ENCODE measurements at places on chromosomes 7 and 10.

DNA sequence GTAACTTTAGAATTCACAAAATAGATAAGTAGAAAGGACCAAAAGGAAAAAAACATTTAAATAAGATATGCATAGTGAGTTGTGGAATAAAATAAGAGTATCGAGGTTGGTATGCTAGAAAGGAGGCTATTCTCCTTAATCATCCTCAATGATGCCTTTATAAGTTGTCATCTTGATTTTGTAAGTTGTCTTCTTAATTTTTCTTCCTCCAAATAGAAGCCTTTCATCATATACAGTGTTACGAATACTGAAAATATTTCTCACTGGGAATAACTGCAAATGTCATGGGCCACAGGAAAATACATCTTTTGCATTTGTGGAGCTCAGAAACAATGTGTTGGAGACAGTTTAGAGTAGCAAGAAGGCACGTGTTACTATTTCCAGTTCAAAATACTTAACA, 31.5 kb upstream of the PRTFDC1 start:
- DNase-seq: no peak

DNA sequence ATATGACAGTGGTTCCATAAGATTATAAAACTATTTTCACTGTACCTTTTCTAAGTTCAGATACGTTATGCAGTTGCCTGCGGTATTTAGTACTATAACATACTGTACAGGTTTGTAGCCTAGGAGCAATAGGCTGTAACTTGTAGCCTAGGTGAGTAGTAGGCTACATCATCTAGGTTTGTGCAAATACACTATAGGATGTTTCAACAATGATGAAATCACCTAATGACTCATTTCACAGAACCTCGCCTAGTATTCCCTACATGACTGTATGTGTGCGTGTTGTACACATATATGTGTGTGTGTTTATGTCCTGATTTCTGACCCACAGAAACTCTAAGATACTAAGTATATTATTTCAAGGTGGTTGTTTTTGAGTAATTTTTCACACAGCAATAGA, 139.0 kb downstream of the HERPUD2 start:
- DNase-seq: no peak

- DNase-seq: peak; percentile 37
Measured at GRCh38 chr7:106056513-106057203, 55.5 kb downstream of the SYPL1 start.

GRCh38 chr7:94348142-94348541, 46.6 kb upstream of the COL1A2 start:
- DNase-seq: no peak

DNA sequence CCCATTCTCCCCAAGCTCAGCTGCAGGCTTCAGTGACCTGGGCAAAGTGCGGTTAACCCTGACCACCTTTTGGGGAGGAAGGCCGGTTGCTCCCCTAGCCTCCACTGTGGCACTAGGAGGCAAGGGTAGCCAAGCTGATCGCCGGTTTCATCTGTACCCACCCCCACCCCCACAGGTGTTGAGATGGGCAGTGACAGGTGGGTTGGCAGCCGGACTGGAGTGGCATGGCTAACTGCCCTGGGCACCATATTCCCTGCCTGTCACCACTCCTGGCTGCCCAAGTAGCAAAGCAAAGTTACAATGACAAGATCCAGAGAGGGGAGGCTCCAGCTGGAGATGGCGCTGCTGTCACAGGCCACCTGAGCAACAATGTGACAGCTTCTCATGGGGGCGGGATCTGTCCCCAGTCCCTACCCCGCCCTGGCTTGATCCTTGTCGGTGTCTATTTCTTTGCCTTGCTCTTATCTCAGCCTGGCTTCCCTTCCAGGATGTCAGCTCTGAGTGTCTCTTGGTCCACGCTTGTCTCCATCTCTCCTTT, 27.0 kb upstream of the BMS1 start:
- no peak for DNase-seq

- no peak for DNase-seq
Measured at GRCh38 chr7:105876964-105877601, 684 bp upstream of the ATXN7L1 start.

- no peak for DNase-seq
Measured at GRCh38 chr7:90225181-90225580, 13.6 kb downstream of the STEAP2 start.

GRCh38 chr7:155663937-155664336, 19.5 kb downstream of the RBM33 start:
- DNase-seq: no peak

DNA sequence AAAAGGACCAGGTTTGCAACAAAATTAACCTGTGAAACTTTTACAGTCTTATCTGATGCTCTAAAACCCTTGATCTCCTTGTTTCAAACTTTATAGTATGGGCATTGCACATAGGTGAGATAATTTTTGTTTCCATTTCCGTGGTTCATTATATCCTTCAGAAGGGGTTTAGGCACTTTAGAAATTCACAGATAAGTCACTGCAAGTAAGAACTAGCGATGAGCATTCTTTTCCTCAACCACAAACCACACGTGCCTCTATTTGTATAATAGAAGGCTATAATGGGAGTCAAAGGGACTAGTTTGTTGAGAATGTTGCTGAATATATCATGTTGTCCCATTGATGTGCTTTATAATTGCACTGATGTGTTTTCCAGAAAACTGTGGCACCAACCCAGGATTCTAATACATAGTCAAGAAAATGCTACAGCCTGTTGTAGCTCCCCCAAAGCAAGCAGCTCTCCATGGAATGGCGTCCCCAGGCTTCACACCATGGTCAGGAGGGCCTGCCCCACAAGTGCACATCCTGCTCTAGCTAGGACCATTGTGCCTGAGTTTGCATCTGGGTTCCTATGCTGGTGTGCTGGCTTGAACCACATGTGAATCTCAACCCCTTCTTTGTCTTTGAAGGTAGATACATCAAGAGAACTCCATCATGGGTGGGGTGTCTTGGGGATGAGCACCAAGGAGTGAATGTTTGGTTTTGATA, 14.0 kb upstream of the ATXN7L1 start:
- no peak for DNase-seq

DNA sequence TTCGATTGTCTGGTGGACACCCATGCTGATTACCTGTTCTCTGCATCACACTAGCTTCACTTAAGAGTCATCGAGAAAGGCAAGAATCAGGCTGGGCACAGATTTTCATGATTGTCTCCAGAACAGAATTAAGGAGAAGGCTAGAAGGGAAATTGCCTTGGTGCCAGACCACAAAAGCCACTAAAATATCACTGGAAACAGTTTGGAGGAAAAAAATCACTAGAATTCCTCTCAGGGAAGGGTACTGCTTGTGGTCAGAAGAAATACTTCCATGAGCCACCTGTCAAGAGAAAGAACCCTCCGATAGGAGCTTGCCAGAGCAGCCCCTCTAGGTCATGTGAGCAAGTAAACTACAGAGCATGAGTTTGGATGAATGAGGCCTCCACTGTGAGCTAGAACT, 269.3 kb upstream of the TEX47 start:
- no peak for DNase-seq

DNA sequence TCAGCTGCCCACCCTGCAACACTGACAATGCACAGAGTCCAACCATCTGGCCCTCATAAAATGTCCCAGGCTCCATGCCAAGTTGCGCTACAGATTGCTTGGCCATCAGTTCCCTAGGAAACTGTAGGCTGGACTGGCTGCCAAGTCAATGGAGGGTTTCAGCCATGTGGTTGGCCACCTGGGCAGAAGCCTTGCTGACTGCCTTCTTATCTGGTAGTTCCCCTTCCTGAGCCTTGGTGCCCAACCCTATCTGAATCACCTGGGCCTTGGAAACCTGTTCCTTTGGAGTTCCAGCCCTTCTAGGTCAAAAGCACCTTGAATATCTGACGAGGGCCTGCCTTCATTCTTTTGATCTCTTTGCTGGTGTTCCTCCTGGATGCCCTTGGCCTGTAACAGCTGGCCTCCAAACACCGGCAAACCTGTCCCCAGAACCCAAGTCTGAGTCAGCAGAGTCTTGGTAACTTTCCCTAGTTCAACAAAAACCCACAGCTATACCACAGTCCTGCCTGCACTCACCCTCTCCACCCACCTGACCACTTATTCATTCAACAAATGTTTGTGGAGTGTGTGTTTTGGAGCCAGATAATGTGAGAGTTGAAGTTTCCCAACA, 37.4 kb upstream of the KDM7A start:
- no peak for DNase-seq
